Smooth muscle cell of the umbilical artery (primary cell): ENCODE measurements at places on chromosomes 5 and 9. TPM values are rescaled to one million over a fixed set of nuclear protein-coding genes. Genes with fewer than 3 reads are reported as not detected.

The TEK gene
- total RNA-seq, result 15.7 and 89.3 TPM in 2 replicates

The AFF4 gene
- 45.4 and 84.6 TPM in 2 replicates for total RNA-seq

The GABRA6 gene
- total RNA-seq, result not detected in 2 replicates

The DPH7 gene
- 25.2 and 28.8 TPM in 2 replicates for total RNA-seq

The LRSAM1 gene
- total RNA-seq, result 10.4 and 17.7 TPM in 2 replicates

The TMEM174 gene
- not detected in 2 replicates for total RNA-seq

The PGM5 gene
- 3.0 TPM in 2 replicates for total RNA-seq

The SYK gene
- total RNA-seq, result not detected in 2 replicates

The GPR150 gene
- total RNA-seq, result under 0.01 and 0.28 TPM in 2 replicates

The DDX4 gene
- total RNA-seq, result 0.05 TPM in 1 of 2 replicates, not detected in the other

The FAM200C gene
- total RNA-seq, result 4.8 and 5.1 TPM in 2 replicates

The TAF11L5 gene
- total RNA-seq, result not detected in 2 replicates

The GNA14 gene
- total RNA-seq, result 0.05 TPM in 1 of 2 replicates, not detected in the other

The GALNT12 gene
- 72.3 and 104 TPM in 2 replicates for total RNA-seq

The RASA1 gene
- 45.1 and 133 TPM in 2 replicates for total RNA-seq

The SLC45A2 gene
- under 0.01 TPM in 1 of 2 replicates, not detected in the other for total RNA-seq

The ACER2 gene
- 3.6 and 4.0 TPM in 2 replicates for total RNA-seq

The PCDHB4 gene
- under 0.01 and 0.09 TPM in 2 replicates for total RNA-seq

The ADAMTS19 gene
- 0.30 and 1.4 TPM in 2 replicates for total RNA-seq

The KIAA0825 gene
- total RNA-seq, result 3.1 and 5.0 TPM in 2 replicates

The IFNA21 gene
- not detected in 2 replicates for total RNA-seq

The ALAD gene
- 23.6 and 27.6 TPM in 2 replicates for total RNA-seq

The HRH2 gene
- not detected in 2 replicates for total RNA-seq

The IL4 gene
- not detected in 2 replicates for total RNA-seq

The NOXA1 gene
- 0.18 and 0.30 TPM in 2 replicates for total RNA-seq

The SEMA5A gene
- 19.3 and 26.1 TPM in 2 replicates for total RNA-seq

The FGF10 gene
- total RNA-seq, result under 0.01 TPM in 1 of 2 replicates, not detected in the other

The CAVIN4 gene
- total RNA-seq, result 2.4 and 3.6 TPM in 2 replicates

The GAS1 gene
- 12.1 and 86.1 TPM in 2 replicates for total RNA-seq

The ROR2 gene
- total RNA-seq, result 19.9 and 20.5 TPM in 2 replicates
